Stimulated activated CD4-positive, alpha-beta T cell treated with anti-CD3 and anti-CD28 coated beads, Interleukin-15, amount 100 ng/mL, for 24 hours (primary cell): ENCODE measurements at places on chromosomes 3 and 15.

- peak; percentile 26 for DNase-seq
Measured at GRCh38 chr3:143885780-143886427, 37.6 kb upstream of the SLC9A9 start.

DNA sequence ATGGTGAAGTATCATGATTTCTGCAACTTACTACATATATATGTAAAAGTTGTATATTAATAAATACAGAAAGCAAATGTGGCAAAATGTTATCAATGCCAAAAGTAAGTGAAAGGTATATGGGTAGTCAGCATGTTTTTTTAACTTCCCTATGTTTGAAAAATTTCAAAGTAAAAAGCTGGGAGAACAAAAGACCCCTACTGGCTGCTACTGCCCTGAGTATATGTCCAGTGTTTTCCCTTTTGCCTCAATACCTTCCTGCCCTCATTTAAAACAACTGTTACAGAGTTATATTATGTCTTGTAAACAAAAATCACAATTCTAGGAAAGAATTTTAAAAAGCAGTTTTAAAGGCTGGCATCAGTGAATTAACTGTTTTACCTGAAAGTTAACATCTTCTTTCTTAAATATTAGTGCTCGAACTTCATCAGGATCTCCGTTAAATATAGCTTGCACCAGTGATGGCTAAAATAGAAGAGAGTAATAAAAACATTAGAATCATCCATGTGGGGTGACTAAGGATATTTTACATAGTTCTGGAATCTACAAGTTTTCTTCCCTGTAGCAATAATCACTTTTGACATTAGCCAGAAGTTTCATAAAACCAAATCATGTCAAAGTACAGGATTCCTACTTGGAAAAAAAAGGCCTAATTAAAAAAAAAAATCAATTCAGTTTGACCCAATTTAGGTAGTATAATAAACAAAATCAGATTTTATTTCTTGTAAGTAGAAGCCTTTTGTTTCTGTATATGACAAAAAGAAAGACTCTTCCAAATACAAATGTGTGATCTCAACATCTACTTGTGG is 2.7 kb downstream of the ANKRD28 start:
- no peak for DNase-seq

DNA sequence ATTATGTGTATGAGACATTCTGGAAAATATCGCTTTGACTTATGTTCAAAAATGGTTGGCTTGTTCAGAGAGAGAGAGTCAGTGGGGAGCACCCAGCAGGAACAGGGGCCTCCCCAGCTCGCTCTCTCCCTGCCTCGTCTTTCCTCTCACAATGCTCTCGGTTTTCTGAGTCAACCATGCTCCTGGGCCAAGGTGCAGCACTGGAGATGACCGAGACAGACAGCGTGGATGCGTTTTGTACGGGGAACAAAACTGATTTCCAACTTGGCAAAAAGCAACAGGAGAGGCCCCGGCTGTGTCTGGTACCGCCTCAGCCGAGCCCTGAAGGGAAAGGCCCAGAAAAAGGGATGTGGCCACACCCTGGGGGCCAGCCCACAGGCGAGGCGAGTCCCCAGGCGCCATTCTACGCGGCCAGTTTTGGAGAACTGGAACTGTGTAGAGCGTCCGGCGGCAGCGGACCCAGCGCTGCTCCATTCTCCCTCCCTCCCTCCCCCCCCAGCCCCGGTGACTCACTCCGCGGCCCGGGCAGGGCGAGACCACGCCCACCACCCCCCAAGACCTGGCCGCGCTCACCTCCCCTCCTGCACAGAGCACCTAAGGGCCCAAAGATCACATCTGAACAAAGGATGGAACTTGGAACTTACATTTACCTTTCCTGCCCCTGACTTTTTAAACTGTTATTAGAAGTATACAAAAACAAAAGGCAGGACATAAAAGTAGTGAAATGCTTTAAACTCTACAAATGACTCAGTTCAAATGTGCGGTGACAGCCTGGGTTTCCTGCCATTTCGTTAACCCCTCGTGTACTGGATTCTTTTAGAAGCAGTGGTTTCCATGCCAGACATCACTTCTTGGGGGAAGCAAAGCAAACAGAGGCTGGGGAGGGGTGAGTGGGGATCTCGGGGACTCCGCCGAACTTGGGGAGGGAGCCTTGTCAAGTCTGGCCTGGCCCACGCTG is 12.7 kb downstream of the ATP10A start:
- DNase-seq = peak; percentile 79

- no peak for DNase-seq
Measured at GRCh38 chr15:60520013-60520824, 41.3 kb upstream of the ICE2 start.

- peak; percentile 64 for DNase-seq
Measured at GRCh38 chr3:50189274-50189673, 2.1 kb upstream of the GNAT1 start.

DNA sequence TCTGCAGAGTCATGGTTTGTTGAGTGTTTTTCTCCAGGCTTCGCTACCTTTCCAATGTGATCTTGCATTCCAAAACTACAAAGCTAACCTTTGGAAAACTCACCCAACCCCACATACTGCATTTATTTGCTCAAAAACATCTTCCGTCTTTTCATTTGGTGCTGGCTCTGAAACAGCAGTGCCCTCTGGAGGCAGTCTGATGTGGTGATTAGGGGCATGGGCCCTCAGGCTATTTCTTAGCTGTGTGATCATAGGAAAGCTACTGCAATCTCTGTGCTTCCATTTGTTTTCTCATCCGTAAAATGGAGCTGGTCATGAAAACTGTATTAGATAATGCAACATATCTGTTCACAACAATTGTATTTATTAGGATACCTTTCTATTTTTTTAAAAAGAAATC is 47.0 kb downstream of the MTHFS start:
- peak; percentile 25 for DNase-seq

DNA sequence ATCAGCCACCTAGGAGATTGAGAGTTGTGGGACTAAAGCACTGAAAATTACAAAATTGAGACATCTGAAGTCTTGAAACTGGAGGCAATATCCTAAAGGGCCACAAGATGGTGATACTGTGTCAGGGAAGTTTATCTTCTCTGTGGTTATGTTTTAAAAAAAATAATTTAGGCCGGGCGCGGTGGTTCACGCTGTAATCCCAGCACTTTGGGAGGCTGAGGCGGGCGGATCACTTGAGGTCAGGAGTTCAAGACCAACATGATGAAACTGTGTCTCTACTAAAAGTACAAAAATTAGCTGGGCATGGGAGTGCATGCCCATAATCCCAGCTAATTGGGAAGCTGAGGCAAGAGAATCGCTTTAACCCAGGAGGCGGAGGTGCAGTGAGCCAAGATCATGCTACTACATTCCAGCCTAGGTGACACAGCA is 17.9 kb upstream of the NIT2 start:
- DNase-seq = peak; percentile 30

DNA sequence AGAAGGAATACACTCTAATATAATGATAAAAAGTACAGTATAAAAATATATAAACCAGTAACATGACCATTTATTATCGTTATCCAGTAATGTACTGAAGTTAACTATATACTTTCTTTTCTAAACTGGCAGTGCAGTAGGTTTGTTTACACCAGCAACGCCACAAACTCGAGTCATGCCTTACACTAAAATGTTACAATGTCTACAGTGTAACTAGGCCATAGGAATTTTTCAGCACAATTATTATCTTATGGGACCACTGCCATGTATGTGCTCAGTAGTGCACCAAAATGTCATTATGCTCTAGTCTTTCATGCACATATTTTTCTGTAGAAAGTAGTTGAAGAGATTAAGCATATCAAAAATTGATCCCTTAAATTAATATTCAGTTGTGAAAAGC is 609.8 kb upstream of the BCHE start:
- no peak for DNase-seq

- DNase-seq = no peak
Measured at GRCh38 chr3:140223631-140224030, 288.6 kb downstream of the CLSTN2 start.

DNA sequence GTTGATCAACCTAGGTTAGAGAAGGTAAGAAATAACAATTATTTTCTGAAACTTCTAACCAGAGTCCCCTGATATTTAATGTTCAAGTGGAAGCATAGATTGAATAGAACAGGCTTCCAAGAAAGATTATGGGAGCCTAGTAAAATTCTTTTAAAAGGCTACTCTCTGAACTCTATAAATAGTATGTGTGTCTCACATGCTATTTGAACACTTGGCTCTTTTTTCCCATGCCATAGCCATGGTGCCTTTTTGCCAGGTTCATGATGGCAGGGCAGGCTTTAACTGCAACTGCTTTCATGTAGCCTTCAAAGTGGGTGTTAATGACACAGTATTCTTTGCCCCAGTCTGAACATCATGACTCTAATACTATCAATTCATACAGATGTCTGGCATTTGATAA is 22.9 kb upstream of the STRIT1 start:
- no peak for DNase-seq

- no peak for DNase-seq
Measured at GRCh38 chr15:69093127-69093526, 67.3 kb upstream of the GLCE start.

GRCh38 chr3:192772240-192772894 is 45.0 kb upstream of the FGF12 start:
- DNase-seq = peak; percentile 11

DNA sequence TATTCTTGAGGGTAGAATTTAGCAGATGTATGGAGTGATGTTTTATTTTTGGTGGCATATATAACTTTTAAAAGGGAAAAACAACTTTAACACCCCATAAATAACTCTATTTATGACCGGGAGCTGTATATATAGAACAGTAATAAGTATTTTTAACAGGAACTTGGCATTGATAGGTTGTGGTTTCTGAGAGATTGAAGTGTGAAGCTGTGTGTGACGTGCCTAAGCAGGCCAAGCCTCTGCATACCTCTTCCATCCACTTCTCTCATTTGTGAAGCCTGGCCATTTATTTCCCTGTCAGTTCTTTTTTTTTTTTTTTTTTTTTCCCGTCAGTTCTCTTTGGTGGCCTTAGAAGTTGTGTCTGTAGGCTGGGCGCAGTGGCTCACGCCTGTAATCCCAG is 23.0 kb downstream of the RBM5 start:
- DNase-seq = no peak

- no peak for DNase-seq
Measured at GRCh38 chr15:40290918-40291574, 8.2 kb upstream of the ANKRD63 start.

DNA sequence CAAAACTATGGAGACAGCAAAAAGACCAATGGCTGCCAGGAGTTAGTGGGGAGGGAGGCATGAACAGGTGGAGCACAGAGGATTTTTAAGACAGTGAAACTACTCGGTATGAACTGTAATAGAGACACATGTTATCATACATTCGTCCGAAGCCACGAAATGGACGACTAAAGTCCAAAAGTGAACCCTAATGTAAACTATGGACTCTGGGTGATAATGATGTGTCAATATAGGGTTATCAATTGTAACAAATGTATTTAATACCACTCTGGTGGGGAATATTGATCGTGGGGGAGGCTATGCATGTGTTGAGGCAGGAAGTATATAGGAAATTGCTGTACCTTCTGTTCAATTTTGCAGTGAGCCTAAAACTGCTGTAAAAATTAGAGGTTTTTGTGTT is 107.0 kb downstream of the CPN2 start:
- DNase-seq = no peak

GRCh38 chr15:85554852-85555521 is 174.6 kb downstream of the AKAP13 start:
- no peak for DNase-seq

GRCh38 chr15:40953713-40954074 is 423 bp downstream of the CHAC1 start:
- no peak for DNase-seq

DNA sequence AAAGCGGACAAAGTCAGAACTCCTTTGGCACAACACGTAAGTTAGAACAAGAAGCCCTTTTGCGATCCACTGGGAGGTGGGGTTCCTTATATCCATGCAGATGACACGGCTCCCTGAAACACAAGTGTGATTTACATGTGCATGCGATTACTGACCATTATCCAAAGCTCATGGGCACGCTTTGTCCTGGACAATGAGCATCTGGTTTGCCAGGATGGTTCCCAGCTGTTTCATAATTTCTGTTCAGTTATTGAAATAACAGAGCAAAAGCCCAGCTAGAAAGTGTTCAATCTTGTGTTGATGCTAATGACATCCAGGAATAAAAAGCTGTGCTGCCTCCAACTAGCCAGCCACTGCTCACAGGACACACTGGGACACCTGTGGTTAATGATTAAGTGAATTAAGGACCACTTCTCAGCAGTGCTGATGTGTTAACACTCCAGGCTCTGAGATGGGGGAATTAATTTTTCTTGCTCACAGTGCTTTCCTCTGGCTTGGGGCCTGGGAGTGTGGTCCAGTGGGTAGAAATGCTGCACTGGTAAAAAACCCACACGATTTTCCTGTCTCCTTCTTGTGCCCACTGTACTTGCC is 123.1 kb upstream of the SLC2A2 start:
- no peak for DNase-seq

GRCh38 chr3:117097351-117097750 is 387.8 kb downstream of the TUSC7 start:
- DNase-seq = no peak

- DNase-seq = no peak
Measured at GRCh38 chr3:48440590-48440958, 517 bp downstream of the TMA7 start.

- peak; percentile 85 for DNase-seq
Measured at GRCh38 chr3:9946112-9947024, 5.8 kb downstream of the PRRT3 start.

DNA sequence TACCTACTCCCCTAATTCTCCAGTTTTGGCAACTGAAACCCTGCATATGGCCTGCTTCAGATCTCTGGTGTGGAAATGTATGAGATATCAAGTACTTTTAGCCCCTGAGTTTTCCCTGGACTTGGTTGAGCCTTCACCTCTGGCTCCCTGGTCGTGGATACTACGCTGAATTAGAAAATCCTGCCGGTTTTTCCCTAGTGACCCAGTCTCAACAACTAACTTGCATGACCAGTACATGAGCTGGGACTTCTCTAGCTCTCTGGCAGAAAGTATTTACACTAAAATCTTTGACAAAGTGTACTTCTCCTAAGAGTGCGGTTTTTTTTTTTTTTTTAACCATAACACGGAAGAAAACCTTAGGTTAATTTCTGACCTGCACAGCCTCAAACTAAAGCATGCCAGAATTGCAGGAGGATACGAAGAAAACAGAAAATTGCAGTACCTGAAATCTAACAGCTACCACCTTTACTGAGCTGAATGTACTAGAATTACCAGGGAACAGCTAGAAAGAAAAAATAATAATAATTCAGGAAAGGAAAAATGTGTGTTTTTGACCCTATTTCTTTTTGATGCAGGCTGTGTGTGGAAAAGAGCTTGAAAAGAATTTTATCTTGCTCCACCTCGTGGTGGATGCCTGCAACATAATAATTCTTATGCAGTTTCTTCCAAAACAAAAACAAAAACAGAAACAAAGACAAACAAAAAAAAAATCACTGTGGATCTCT is 165.6 kb downstream of the GMNC start:
- no peak for DNase-seq

- DNase-seq = peak; percentile 68
Measured at GRCh38 chr3:17025594-17026139, 140.9 kb downstream of the PLCL2 start.

DNA sequence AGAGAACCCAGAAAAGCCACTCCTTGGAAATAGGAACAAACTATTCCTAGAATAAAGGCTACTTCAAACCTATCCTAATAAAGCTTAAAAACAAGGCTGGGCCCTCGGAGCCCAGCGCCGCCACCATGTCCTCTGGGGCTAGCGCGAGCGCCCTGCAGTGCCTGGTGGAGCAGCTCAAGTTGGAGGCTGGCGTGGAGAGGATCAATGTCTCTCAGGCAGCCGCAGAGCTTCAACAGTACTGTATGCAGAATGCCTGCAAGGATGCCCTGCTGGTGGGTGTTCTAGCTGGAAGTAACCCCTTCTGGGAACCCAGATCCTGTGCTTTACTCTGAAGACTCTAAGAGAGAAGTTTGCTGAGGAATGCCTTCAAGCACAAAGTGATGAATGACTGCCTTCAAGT is 63.2 kb downstream of the ADAM10 start:
- no peak for DNase-seq
